NCI-H2081 treated with DMSO at 0.1 percent for 48 hours (cell line): ENCODE measurements at places on chromosomes 1 and 21.

GRCh38 chr1:167761400-167761799 is 39.6 kb downstream of the MPZL1 start:
- no peak for DNase-seq

- DNase-seq = no peak
Measured at GRCh38 chr21:23939369-23940065, 1667.8 kb downstream of the MRPL39 start.

DNA sequence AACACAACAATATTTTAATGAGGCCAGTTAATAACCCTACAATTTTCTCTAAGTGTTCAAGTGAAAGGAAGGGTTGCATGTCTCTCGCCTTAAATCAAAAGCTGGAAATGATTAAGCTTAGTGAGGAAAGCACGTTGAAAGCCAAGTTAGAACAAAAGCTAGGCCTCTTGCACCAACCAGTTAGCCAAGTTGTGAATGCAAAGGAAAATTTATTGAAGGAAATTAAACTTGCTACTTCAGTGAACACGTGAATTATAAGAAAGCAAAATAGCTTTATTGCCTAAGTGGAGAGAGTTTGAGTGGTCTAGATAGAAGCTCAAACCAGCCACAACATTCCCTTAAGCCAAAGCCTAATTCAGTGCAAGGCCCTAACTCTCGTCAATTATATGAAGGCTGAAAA is 135.6 kb downstream of the DUSP10 start:
- no peak for DNase-seq

GRCh38 chr1:59125676-59126320 is 171.1 kb upstream of the FGGY start:
- DNase-seq = no peak

DNA sequence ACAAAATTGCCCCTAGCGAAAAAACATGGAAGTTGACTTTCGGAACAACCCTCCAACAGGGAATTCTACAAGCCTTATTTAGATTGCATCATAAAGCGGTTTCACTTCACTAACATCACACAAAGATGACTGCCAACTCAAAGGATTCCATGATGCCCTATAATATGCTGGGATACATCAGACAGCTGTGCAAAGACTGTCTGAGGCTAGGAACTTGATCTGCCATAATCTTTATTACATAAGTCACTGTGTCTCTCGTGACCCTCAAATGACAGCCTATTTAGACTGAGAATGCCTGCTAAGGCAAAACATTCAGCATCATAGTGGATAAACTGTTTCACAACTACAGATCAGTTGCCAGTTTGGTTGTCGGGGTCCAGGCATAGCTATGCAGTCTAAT is 23.8 kb downstream of the FH start:
- no peak for DNase-seq

- DNase-seq = no peak
Measured at GRCh38 chr1:206002871-206003801, at the start of gene RAB7B. Gene RAB7B (minus strand): TSS chr1:206003395. CDS start chr1:205994135, 9,260 bp downstream.

- DNase-seq = no peak
Measured at GRCh38 chr1:36134505-36135329, 9.7 kb upstream of the COL8A2 start.

GRCh38 chr1:232149287-232150201 is 480.4 kb downstream of the SIPA1L2 start:
- no peak for DNase-seq

DNA sequence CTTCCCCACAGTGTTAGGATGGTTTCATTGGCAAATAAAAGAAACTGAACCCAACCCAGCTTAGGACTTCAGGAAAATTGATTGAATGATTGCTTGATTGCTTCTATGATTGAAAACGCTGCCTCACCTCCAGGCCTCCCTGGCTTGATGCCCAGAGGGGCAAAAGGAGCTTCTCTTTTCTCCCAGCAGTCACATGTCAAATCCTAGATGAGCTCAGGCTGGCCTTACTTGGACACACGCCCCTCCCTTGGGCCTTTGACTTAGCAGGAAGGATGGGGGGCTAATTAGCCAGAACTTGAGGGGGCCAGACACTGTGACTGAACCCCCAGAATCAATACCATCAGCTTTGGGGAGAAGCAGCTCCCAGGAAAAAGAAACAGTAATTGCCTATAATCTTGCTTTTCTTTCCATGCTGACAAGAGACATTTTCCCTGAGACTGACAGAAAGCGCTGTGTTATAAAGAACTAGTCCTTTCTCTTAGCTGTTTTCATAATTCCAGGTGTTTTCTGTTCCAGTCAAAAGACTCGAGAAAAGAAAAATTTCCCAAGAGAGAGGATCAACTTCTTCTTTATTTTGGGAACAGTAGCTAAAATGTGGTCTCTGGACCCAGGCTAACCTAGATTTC is 50.8 kb upstream of the ATP5PO start:
- no peak for DNase-seq

DNA sequence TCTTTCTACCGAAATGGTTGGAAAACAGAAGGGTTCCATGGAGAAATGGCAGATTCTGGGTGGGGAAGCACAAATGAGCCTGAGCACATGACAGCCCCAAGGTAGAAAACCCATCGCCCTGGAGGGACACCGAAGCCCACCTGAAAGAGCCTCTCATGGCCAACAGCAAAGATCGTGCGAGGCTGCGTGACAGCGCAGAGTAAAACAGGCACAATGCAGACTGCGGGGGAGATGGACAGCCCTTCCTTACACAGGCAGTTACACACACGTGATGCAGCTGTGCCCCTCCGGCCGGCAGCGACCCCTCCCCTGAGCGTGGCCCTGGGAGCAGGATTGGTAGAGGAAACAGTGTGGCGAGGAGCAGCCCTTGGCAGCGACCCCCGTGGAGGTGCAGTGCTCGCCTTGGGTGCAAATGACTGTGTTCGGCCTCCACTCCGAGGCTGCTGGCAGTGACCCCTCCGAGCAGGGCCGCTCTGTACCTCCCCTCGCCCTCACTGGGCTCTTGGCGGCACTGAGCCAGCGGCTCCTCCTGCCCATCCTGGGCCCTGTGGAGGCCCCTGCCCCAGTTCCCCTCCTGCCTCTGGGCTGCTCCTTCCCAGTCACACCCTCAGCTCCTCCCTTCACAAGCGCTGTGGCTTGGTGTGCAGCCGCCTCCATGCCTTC is 120.9 kb upstream of the COL6A1 start:
- DNase-seq = no peak

DNA sequence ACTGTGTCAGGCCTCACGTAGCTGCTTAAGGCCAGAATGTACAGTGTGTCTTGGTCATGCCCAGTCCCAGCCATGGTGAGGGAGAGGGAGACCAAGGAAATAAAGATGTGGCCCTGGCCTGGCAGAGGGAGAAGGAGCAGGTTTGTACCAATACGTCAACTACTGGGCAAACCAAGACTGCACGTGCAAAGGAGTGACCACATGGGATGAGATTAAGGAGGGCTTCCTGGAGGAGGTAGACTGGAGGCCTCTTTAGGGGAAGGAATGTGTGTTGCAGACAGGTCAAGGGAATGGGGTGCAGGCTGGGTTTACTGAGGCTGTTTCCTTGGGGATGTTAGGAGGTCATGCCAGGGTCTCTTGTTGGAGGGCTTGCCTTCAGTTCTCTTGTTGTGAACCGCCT is 7.8 kb downstream of the PLOD1 start:
- DNase-seq = no peak

DNA sequence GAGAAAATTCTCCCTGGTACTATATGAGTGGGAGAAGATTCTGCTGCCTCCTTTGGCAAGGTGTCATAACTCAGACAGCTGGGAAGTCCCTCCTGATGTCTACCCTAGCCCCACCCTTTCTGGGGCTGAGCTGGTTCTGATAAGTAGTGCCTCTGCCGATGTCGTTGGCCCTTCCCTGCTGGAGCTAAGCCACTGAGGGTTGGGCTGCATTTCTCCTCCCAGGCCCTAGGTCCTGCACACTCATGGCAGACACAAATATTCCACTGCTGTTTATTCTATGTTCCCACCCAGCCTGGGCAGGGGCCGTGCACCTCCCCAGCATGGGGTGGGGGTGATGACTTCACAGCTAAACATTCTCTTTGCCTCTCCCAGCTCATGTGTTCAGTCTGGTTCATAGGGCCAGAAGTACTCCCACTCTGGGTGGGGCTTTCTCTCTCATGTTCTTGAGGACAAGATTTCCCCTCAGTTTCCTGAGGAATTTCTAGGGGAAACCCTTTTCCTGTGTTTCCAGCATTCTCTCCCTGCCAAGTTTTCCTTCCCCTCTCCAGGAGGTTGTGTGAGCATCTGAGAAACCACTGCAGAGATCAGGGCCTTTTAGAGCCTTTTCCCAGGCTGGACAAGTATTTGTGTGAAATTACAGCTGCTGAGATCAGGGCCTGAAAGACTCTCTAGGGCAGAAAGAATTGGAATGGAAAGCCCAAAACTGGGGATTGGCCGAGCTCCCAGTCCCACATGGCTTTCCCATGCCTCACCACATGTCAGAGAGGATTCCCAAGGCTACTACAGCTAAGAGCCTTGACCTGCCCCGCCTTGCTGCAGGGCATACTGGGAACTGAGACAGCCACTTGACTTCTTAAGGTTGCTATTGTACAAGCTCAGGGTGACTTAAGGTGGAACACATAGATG is 66.2 kb downstream of the ATP2B4 start:
- no peak for DNase-seq

DNA sequence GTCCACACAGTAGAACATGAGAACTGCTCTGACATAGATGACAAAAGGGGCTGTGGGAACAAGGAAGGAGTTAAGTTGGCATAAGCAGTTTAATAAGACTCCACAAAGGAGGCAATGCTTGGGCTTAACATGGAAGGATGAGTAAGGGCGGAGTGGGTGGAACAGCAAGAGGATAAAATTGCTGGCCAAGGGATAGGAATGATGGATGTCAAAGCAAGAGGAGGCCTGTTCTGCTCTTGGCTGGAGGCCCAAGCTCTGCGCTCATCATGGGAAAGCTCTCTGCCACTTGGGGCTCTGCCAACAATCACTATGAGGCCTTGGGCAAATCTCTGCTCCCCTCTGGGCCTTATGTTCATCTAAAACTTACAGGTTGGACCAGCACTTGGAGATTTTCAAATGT is 98.3 kb upstream of the CAMK1G start:
- peak; percentile 50 for DNase-seq

- no peak for DNase-seq
Measured at GRCh38 chr21:40051801-40052200, 184.6 kb downstream of the PCP4 start.

- DNase-seq = no peak
Measured at GRCh38 chr1:211589782-211590721, 11.1 kb upstream of the SLC30A1 start.

DNA sequence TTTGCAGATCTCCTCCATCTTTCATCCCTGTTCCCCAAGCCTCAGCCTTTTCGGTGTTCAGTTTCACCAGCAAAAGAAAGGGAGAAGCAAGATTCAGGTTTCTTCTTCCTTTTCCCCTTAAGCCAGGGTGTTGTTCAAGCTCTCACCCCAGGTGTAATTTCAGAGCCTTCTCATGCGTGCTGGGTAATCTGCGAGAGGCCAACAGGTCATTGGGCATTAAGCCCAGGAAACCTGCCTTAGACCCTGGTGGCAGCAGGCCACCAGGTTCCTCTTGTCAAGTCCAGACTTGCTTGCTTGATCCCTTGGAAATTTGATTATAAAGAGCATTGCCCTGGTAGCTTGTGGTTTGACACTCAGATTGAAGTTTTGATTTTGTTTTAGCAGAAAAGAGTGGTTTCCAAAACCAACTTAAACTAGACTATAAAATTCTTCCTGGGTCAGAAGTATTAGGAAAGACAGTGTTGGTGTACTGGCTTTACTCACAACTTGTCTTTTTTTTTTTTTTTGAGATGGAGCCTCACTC is 6.9 kb downstream of the AKR1A1 start:
- no peak for DNase-seq

DNA sequence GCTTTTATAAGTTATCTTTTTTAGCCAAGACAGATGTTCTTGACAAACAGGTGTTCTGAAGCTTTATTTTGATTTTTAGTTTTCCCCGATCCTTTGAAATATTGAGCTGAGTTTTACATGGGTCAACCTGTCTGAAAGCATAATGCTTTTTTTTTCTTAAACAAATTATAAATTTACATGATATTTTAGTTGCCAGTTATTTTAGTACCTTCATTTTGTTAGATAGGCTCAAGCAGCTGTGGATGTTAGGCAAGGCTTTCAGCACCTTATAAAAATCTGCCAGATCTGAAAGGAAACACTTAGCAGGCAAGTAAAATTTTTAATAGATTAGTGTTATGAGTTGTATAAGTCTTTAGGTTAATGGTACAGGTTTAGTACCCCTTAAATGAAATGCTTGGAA is 33.7 kb downstream of the ATF6 start:
- DNase-seq = no peak

GRCh38 chr1:50265790-50266314 is 157.1 kb downstream of the ELAVL4 start:
- DNase-seq = no peak

GRCh38 chr1:176773038-176773437 is 310.1 kb downstream of the PAPPA2 start:
- no peak for DNase-seq

DNA sequence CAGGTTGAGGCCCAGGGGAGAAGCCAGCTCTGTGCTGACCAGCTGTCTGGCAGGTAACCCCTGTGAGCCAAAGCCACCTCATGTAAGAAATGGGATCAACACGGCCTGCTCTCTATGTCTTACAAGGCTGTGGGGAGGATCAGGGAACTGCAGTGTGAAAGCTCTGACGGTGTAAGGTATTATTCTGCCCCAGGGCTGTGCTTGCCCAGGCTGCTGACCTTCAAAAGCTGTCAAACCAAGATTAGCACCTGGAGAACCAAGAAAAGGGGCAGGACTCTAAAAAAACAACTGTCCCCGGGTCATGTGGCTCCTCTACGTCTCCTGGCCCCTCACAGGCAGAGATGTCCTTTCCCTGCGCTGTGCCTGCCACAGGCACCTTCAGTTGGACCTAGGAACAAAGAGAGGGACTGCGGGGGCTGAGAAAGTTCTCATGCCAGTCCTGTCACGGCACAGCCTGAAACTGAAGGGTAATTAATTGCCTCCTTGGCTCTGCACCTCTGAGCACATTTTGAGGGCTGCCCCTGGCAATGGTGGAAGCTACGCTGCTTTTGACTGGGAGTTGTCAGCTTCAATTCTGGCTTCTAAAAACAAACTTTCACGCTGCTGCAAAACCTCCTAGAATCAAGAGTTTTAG is 77.6 kb downstream of the PGBD5 start:
- DNase-seq = no peak

DNA sequence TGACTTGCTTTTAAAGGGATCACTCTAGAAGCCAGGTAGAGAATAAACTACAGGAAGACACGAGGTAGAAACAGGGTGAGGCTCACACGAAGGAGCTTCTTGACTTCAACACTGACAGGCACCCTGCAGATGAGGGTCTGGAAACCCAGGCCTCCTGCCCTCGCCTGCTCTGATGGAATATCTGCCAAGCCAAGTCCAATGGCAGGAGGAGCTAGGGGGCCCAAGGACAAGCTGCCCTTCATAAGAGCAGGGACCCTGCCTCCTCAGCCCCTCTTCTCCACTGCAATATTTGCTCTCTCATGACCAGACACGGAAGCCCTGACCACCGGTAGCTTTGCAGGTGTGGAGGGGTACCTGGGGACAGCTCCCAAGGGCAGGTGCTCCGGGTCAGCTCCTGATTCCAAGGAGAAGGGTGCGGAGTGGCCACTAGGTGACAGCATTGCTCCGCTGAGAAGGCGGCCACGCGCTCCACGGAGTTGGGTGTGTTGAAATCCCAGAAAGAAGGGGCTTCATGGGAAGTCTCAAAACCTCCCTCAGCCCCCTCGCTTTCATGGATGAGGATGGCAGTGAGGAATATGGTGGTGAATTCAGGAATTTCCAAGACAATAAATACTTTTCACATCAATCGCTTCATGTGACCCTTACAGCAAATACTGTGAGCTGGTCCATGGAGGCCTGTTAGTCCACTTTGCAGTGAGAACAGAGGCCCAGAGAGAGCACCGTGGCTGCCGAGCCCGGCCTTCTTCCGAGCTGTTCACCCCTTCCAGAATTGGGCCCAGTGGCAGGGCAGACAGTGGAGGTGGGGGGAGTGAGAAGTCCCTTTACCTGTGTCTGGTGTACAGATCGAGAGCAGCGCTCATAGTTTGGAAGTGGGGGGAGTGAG is 33.2 kb upstream of the PAX7 start:
- DNase-seq = no peak
